ENCODE measurements at places on chromosomes 2 and 18.

DNA sequence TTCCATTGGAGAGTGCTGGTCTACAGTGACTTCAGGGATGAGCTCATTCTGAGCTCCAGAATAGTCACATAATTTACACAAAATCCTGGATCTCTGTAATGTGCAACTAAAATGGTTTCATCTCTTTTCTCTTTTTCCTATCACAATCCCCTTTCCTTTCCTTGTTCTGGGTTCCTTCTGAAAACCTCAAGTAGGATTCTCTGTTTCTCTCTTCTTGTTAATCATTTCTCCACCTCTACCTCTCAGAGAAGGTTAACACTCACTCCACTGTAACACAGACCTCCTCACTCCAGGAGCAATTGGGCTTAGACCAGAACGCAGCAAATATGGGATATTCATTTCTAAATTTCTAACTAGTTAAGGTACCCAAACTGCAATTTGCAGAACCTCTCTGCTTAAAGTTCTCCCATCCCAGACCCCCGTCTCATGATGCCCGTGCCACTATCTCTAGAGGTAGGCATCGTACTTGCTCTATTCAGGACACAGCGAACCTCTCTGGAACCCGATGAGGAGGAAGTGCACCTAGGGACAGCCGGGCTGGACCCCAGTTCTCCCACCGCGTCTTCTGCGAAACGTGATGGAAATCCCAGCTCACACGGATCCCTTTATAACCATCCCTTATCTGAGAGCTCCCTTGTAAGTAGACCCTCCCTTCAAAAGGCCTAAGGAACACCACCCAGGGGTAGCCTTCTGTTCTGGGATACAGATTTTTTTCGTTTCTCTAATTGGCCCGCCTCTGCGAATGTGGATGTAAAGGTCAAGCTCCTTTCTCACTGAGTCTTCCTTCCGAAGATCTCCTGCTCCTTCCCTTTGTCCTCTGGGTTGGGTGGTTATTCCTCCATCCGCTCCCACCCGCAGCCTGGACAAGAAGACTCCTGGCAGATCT, 1.3 kb downstream of the FOXI3 start:
- DNase-seq: no peak

GRCh38 chr18:24018299-24018886, 3.8 kb downstream of the TTC39C start:
- no peak for DNase-seq

GRCh38 chr2:160968183-160968582, 192.0 kb upstream of the TANK start:
- no peak for DNase-seq

DNA sequence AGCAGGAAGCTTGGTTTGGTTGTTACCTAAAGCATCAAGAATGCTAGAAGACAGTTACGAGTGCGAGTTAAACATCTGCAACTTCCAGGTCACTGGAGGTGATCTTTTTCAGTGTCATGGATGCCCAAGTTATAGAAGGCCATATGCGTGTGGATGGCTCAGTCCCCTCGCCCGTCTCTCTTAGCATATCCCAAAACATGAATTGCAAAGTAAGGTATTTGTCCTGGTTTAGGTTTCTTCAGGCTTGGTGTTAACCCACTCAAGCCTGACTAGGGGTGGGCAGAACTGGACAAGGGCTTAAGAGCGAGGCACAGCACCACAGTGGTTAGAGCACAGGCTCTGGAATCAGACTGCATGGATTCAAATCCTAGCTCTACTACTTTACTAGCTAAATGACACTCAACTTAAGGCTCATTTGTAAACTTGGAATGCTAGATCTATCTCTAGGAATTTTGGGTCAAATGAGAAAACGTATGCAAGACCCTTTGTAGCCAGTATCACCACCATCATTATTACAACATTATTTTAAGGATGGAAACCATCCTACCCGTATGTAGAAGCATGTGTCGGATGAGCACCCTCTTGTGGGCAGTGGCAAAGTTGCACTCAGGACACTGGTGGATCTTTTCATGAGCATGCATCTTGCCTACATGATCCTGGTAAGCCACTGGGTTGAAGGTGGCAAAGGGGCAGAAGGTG, 11.2 kb downstream of the ZNF142 start:
- no peak for DNase-seq

- DNase-seq: peak; percentile 80
Measured at GRCh38 chr2:176063958-176064357, 19.8 kb downstream of the EVX2 start.

DNA sequence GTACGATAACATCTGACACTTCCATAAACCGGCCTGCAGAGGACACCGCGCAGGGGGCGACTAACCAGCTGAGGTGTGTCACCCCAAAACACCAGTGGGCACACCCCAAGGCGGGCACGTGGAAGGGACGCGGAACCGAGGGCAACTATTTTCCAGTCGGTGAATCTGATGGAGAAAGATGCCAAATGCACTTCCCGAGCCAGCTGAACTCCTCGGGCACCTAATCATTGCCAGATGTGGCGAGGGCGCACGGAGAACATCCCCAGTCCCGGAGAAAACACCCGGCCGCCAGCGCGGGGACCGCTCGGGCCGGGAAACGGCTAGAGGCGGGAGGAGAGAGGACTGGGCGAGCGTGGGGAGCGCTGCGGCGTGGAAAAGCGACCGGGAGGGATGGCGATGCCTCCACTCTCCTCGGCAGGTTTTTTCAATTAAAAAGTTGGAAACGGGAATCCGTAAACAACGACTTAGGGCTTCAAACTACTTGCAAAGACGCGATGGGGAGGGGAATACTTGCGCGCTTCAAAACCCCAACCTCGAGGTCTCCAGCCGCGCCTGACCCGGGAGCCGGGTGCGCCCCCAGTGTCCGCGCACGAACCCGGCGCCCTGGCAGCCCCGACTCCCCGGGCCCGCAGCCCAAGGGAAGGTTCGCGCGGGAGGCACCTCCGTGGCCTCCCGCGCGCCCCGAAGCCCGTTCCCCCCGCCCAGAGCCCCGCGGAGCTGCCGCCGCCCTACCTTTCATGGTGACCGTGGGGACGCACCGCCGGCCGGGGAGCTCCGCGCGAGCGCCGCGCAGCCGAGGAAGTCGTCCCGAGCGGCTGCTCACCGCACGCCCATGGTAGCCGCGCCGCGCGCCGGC, 497 bp downstream of the COLEC12 start:
- no peak for DNase-seq

DNA sequence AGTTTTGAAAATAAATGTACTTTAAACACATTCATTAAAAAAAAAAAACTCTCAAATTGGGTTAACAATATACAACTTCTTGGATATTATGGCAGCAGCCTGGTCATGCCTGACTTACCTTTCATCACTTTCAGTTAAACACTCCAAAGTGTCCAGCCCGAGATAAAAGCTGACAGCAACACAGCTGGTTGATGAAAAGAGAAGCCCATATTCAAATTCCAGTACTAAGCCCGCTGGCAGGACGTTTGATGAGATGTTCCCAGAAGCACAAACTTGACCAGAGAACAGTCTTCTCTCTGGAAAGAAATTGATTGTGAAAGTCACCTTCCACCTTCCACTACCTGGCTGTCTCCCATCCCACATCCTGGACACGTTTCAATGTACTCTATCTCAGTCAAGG, 586.3 kb downstream of the TDRD15 start:
- no peak for DNase-seq

GRCh38 chr2:120583851-120584570, 151.7 kb upstream of the GLI2 start:
- DNase-seq: no peak

- DNase-seq: no peak
Measured at GRCh38 chr18:3605486-3605952, 155.5 kb downstream of the TGIF1 start.

- no peak for DNase-seq
Measured at GRCh38 chr2:9655441-9656269, 24.9 kb upstream of the YWHAQ start.

GRCh38 chr2:65504201-65504600, 71.8 kb upstream of the SPRED2 start:
- no peak for DNase-seq

GRCh38 chr2:1422131-1422530, 8.9 kb downstream of the TPO start:
- no peak for DNase-seq

DNA sequence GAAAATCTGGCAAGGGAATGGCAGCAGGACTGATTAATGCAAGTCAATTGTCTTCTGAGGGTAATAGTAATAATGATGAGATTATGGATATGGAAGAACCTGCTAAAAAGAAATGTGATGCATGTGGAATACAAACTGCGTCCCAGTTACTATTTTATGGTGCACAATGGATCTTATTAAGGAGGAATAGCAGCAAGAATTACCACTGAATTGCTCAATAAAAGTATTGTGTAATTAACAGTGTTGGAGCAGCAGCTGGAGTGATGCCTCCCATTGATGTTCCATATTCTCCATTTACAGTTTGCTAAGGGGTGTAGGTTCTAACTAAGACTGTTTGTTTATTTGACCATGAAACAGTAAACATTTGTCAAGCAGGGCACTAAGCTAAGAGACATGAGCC, 167.9 kb downstream of the HRH4 start:
- DNase-seq: no peak

DNA sequence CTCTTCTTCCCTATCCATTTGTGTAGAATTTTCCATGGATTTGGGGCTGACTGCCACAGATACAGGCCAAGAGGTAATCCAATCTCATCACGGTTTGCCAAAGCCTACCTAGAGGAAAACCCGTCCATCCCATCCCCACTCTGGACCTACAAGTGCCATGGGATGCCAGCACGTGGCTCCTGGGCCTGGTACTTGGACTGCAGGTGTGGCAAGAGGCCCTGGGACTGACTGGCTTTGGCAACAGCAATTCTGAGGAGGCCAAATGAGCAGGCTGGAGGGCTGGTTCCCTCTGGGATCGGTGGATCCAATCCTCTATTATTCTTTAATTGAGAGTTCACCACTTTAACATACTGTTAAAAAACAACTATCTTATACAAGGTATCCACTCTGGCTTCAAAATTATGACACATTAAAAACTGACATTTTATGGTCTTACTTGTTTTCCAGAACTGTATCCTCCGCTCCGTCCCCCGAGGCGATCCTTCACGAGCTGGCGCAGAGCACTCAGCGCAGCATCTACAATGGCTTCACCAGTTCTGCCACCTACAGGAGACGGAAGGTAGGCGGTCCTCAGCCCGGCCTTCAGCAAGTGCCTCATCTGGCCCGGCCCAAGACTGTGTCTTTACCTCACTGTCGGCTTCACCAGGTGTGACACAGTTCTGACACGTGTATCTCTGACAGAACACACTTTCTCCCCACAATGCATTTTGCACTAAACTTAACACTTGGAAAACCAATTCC, 19.8 kb downstream of the PDIA6 start:
- no peak for DNase-seq

DNA sequence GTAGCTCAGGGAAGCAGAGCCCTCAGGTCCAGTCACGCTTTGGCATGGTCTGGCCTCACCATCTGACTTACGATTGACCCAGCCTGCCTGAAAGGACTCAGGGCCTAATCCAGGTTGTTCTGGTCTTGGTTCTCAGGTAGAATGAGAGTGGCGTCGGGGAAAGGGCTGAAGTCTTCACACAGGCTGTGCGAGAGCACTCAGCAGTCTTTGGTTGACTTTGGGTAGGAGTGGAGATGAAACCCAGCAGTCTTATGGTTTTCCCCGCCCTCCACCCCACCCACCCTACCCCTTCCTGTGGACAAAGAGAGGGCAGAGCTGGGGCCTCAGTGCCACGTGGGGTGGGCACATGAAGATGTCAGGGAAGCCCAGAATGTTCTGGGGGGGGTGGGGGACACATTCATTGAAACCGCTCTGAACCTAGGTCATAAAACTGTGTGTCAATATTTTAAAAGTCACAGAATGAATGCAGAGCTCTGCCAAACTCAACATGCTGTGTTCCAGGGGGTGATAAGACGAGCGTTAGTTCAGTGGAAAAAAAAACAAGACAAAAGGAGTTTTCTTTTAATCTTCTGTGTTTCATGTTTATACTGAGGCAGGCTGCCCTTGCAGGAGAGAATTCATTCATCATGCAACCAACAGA, 58.6 kb upstream of the ALPP start:
- no peak for DNase-seq

GRCh38 chr2:157426477-157426994, 17.4 kb downstream of the CYTIP start:
- no peak for DNase-seq

DNA sequence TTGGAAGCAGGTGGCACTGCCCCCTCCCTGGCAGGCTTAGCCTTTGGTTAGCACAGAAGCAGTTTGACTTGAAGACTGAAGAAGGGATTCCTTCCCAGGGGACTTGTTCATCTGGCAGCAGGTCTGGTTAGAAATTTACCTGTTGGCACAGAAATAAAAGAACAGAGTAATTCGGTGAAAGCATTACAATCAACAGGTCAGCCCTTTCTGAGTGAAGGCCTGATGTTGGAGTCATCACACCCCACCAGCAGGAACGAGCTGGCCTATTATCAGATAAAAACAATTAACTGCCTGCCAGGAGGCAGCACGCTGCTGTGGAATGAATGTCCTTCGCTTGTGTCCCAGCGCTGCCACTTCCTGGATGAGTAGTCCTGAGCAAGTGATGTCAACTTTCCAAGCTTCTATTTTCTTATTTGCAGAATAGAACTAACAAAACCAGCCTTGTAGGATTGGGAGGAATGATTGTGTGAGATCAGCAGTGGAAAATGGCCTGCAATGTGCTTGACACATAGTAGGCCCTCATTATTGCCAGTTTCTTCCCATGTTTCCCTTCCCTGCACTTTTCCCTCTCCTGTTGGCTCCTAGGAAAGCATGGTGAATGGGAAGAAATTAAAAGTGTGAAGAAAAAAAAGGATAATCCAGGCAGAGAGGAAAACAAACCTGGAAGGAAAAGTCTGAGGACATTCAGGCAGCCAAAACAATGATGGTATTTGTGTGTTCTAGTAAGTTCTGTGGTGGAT, 29.0 kb downstream of the LGALSL start:
- peak; percentile 59 for DNase-seq

- DNase-seq: no peak
Measured at GRCh38 chr2:58350484-58350883, 109.4 kb upstream of the FANCL start.

DNA sequence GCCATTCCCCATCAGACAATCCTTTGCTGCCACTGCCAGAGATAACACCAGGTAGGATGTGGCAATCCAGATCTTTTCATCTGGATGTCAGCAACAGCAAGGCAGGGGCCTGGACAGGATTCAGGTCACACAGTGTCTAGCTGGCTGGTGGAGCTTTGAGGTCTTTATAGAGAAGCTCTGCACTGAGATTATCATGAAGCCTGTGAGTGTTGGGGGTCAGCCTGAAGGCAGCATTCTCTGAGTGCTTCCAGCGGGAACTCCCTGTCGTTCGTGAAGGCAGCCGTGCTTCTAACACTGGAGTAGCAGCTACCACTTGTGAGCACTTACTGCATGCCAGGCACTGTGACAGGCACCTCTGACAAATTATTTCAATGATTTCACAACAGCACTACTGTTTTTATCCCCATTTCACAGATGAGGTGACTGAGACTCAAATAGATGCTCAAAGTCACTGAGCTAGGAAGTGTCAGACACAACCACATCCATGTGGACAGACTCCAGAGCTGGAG, 85.7 kb downstream of the SEMA4F start:
- DNase-seq: no peak
